ENCODE measurements at places on chromosomes 11 and 22.

DNA sequence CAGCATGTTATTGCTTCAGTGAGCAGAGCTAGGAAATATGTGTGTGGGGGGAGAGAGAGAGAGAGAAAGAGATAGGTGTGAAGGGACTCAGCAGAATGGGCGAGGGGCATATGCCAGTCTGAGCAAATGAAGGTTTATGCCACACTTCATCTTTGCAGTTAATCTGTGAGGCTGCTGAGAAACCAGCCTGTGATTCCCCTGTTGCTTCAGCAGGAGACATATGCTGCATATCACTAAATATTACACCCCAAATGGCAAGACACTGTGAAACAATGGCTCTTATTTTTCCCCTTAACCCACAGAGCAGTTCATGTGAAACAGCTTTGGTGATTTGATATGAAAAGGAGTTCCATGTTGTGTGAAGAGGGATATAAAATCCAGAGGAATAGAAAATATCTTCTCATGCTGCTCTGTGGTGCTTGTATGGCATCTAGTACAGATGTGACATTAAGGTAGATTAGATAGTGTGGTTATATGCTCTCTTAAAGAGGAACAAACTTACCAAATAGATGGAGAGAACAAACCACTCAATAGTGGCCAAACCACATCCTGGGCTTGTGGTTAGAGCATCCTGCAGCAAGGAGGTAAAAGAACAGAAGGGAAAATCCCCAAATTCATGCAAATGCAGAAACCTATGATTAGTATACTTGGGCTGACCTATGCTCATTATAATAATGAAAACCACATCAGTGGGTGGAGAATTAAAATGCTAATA lies 864.2 kb downstream of the FAM181B start:
- peak; percentile 89 for DNase-seq

- no peak for DNase-seq
Observed at GRCh38 chr22:45166932-45167331, 3.2 kb downstream of the NUP50 start.

DNA sequence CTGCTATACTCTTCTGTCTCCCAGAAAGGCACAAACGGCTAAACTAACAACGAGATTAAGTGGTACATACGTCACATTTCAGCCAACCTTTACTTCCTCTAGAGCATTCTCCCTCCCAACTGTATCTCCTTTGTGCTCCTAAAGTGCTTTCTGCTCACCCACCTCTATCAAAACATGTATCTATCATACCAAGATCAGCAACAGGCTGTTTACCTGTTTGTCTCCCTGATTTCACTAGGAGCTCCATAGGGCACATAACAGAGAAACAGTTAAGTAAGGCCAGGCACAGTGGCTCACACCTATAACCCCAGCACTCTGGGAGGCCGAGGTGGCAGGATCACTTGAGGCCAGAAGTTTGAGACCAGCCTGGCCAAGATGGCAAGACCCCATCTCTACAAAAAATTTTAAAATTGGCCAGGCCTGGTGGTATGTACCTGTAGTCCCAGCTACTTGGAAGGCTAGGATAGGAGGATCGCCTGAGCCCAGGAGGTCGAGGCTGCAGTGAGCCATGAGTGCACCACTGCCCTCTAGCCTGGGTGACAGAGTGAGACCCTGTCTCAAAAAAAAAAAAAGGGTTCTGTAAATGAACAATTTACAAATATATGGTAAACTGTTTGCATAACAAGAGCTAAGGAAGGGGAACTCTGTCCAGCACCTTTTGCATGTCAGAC lies 2.8 kb downstream of the NDUFC2 start:
- DNase-seq = no peak

DNA sequence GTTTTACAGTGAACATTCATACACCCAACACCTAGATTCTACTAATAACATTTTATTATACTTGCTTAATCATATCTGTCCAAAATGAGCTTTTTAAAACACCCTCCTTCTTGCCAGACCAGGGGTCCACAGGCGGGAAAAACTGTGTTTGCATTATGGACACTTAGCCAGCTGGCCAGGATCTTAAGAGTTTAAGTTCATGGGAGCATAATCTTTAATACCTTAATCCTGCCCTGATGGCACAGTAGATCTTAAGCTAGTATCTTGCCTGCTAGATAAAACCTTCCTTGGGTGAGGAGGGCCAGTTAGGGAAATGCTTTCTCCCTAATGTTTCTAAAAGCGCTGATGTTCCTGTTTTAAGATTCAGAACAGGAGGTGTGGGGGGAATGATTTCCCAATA lies 13.1 kb upstream of the CCDC134 start:
- DNase-seq = no peak

DNA sequence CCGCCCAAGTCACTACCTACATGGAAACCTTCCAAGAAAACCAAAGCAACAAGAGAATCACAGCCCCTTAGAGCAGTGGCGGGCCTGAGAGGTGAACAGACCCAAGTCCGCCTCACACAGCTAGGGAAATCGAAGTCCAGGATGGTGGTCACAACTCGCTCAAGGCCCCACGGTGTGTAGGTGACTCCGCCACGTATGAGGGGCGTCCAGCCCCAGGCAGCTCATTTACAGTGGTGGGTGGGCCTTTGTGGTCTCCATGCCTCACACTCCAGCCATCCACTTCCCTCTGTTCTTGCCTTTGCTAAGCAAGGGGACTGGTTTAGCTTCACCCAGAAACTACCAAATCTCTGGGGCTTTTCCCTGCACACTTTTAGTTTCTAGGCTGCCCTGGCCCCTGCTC lies 9.7 kb upstream of the TCF20 start:
- DNase-seq = no peak

DNA sequence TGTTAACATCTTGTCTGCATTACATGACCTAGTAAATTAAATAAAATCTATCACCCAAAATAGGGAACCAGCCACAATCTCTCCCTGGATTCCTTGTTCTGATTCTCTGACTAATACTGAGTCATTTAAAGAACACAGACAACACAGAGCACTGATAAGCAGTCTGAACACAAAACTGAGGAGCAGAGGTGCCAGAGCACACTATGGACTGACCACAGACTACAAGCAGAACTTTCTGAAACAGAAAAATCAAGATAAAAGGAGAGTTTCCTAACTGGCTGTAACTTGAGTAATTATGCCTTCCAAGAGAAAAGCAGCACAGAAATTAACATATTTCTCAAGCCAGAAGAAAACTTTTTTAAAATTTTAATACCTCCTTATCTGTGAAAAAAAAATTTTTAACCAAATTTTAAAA lies 128.8 kb downstream of the SGSM3 start:
- DNase-seq = no peak

DNA sequence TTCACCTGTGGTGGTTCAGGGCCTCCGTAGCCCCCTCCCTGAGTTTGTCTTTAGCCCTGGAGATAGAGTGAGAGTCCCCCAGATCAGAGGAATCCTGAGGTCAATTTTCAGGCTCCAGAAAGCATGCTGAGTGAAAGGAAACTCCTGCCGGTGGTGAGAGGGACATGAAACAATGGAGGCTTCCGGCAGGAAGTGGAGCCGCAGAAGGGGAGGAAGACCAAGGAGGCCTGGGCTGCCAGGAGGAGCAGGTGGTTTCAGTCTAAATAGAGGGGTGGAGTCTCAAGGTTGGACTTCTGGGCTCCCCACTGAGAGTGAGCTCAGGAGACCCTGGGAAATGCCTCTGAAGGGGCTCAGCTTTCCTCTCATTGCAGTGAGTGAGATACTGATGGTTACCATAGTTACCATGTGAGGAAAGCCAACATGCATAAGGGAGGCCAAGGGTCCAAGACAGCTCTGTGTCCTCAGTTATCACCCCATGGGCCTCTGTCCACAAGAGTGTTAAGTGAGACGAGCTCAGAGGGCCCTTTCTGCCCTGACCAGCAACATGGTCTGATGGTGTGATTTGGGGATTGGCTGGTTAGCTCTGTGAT lies 10.7 kb downstream of the SLCO2B1 start:
- DNase-seq = no peak

DNA sequence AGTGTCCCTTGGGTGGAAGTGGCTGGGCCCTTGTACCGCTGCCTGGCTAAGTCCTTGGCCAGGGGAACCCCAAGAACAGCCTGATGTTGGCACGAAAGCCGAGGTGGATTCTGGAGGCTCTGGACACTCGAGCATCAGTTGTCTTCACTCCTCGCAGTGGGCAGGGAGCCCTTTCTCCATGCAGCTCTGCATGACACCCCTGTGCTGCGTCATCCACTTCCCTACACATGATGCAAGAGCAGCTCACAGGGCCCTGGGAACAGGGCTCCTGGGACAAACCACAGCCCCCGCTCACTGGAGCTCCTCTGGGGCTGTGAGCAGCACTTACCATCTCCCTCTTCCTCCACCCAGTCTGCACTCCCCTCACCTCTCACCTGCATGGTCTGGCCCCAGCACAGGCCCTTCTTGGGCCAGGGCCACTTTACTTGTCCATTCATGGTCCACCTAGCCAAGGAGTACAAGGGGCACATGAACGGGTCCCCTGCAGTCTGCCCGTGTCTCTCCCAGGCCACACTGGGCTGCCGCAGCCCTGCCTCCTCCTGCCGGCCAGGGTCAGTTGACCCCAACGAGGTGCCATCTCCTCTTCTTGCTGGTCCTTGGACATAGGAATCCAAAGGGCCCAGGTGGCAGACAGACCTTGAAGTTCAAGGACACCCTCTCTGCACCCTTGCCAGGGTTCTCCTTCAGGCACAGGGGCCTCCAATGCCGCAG lies 66.5 kb downstream of the IGF2 start:
- no peak for DNase-seq

DNA sequence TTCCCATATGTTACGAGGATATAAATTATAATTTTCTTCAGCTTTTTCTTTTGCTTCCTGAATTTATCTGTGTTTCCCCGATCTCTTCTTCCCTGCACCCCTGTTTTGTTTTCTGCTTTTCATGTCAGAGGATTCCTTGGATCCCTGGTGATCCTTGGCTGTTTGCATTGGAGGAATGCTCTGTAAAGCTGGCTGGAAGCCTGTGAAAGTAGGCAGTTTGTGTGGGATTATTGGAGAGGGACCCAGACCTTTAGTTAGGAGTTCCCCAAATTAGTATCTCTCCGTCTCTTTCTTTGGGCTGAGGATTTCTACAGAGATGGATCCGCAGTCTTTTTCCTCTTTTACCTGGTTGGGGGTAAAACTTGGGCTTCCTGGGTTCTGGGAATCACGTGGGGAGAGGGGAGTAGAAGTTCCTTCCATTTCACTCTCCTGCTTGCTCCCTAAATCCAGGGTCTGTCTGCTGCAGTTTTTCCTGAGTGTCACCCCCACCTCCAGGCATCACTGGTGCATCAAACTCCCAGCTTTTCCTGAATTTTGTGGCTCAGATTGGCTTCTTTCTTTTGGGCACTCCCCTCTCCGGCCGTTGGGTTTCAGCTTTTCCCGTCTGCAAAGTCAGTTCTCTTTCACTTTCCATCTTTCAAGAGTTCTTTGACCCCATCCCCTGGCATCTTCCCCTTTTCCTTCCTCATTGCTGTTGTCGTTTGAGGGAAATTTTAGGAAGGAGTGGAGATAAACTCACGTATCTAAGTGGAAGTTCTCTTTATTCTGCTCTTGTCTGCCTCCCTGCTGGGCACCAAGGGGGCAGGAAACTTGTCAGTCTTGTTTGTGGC lies 79.1 kb upstream of the ALX4 start:
- DNase-seq = no peak

- DNase-seq = no peak
Observed at GRCh38 chr22:47626428-47627390, 864.3 kb downstream of the TBC1D22A start.

- DNase-seq = no peak
Observed at GRCh38 chr11:1836011-1836945, 1.5 kb downstream of the SYT8 start.

- DNase-seq = no peak
Observed at GRCh38 chr22:20863366-20863765, 4.6 kb downstream of the SNAP29 start.

- no peak for DNase-seq
Observed at GRCh38 chr22:48018346-48018745, 1255.9 kb downstream of the TBC1D22A start.

- DNase-seq = no peak
Observed at GRCh38 chr11:8899119-8899753, 11.8 kb upstream of the AKIP1 start.

DNA sequence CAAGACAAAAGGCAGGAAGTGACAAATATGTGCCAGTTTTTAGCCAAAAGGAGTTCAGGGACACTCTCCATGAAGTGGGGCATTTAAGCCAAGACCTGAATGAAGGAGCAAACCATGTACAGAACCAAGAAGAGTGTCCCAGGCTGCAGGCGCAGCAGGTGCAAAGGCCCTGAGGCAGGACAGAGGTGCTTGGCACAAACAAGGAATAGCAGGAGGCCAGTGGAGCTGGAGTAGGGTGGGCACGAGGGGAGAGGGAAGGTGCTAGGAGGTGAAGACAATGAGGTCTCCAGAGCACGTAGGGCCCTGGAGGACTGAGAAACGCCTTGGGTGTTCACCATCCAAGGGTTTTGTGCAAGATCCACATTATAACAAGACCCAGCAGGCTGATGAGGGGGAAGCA lies 474.1 kb downstream of the MN1 start:
- no peak for DNase-seq

GRCh38 chr22:27454807-27455450 lies 346.6 kb downstream of the MN1 start:
- DNase-seq = no peak

GRCh38 chr11:10969387-10969786 lies 111.5 kb upstream of the ZBED5 start:
- DNase-seq = no peak

DNA sequence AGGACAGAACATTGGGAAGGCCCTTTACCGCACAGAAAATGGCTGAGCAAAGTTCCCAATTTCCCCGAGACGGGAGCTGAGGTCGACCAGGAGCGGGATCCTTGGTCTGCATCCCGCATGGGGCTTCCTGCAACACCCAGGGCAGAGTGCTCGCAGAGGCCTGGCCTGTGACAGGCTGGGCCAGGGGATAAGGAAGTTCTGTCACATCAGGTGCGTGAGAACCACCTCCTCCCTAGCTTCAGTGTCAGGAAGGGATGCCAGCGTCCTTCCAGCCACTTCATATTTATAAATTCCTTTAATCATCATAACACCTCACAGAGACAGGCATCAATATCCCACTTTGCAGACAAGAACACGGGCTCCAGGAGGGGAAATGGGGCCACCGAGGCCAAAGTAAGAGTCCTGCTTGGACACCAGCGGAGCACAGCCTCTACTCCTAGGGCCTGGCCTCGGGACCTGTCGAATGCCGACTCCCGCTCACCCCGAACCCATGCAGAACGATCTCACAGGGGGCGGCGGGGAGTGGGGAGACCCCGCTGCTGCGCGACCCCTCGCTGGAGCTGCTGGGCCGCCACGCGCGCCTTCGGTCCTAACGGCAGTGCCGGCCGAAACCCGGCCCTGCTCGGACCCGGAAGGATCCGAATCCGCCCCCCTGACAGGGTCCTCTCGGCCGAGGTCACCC lies 532 bp downstream of the BET1L start:
- DNase-seq = peak; percentile 27

GRCh38 chr11:67253872-67254624 lies 12.2 kb upstream of the GRK2 start:
- DNase-seq = no peak

DNA sequence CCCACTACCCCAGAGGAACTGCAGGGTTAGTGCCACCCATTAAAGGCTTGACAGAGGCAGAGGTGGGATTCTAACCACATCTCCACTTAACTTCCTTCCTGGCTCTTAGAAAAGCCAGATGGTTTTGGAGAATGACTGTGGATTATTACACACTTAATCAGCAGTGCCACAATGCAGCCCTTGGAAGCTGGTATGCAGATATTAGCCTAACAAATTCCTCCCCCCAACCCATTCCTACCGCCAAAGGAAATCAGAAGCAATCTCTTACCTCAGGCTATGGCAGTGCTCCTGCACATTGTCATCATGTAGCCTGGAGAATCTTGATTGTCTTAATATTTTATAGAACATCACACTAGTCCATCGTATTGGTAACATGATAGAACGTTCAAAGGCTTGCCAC lies 23.2 kb upstream of the NRGN start:
- no peak for DNase-seq
